ENCODE measurements at places on chromosomes 5 and 9.
A peak's percentile ranks its signal among the peaks of the same experiment; 100 is the strongest.

DNA sequence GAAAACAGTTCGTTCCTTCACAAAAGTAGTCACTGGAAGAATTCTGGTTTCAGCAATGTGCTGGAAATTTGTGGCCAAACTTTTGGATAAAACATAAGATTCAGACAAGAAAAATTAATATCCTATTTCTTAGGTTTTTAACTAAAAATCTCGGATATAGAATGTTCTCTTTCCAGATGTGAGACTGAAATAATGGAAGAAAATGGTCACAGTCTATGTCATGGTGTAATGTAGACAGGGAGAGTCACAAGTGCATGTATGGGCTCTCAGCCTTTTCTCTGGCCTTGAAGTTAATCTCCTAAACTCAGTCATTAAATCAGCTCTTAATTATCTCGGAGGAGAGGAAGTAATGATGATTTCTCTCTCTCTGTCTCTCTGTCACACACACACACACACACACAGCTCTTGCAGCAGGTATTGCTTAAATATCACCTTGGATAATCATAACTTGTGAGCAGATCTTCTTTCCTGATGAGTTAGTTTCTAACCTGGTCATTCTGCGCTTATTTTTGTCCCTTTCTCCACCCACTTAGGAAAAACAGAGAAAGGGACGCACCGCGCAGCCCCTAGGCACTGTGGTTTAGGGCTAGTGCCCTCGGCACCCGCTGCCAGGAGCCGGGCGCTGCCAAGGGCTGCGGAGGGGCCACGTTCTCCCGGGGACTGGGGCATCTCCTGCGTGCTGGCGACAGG, 672 bp upstream of the ITGA2 start:
- peak overlapping the region; percentile 55 for H3K4me3 ChIP-seq
- DNase-seq = no peak
- H3K4me1 ChIP-seq = peaks cover 32% of the 10 kb centered on the region
- peaks cover 41% of the 10 kb centered on the region for H3K27me3 ChIP-seq

- peaks cover 25% of the 10 kb centered on the region for H3K4me1 ChIP-seq
- no peaks in the 10 kb centered on the region for H3K36me3 ChIP-seq
- no peaks in the 10 kb centered on the region for H3K27me3 ChIP-seq
Observed at GRCh38 chr5:142842994-142843905, 73.1 kb downstream of the ARHGAP26 start.

- DNase-seq = no peak
- H3K27me3 ChIP-seq = no peaks in the 10 kb centered on the region
- H3K36me3 ChIP-seq = peaks cover 33% of the 10 kb centered on the region
- H3K4me1 ChIP-seq = peaks cover 11% of the 10 kb centered on the region
- no peak overlapping the region for H3K4me3 ChIP-seq
Observed at GRCh38 chr9:127847178-127847510, 7.3 kb downstream of the ENG start.

DNA sequence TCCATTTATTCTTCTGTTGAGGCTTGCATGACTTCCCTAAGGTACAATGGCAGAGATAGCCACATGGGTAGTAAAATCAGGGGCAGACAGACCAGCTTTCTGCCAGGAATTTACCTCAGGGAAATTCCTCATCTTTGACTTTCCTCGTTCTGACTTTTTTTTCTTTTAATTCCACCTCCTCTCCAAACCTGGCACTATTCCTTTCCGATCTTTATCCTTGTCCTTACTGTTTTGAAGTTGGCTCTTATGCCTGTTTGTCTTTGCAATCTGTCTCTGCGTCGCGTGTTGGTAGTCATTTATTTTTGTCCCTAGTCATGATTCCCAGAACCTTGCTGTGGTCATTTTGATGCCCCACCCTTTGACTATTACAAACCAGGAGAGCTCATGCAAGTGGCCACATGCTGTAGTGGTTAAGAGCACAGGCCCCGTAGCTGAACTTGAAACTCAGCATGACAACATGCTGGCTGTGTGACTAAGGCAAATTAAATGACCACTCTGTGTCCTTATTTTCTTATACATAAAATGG, 19.0 kb downstream of the TMC1 start:
- H3K27me3 ChIP-seq = no peaks in the 10 kb centered on the region
- no peak overlapping the region for H3K27ac ChIP-seq
- H3K4me1 ChIP-seq = peaks cover 15% of the 10 kb centered on the region
- H3K4me3 ChIP-seq = no peak overlapping the region
- DNase-seq = no peak

- no peak overlapping the region for H3K27ac ChIP-seq
- H3K4me3 ChIP-seq = no peak overlapping the region
- H3K27me3 ChIP-seq = no peaks in the 10 kb centered on the region
- H3K36me3 ChIP-seq = no peaks in the 10 kb centered on the region
- H3K4me1 ChIP-seq = no peaks in the 10 kb centered on the region
Observed at GRCh38 chr9:13431692-13432091, 152.2 kb upstream of the MPDZ start.

Data from activated CD4-positive, alpha-beta T cell treated with anti-CD3 and anti-CD28 coated beads, Interleukin-2, amount 10 ng/mL, durations not matched to agents 7 days and 5 days (primary cell).